ENCODE measurements at places on chromosomes 5 and 9.

- no peak for DNase-seq
- H3K4me3 ChIP-seq = peak overlapping the region; percentile 77
- H3K4me1 ChIP-seq = peaks cover 61% of the 10 kb centered on the region
- no peaks in the 10 kb centered on the region for H3K27me3 ChIP-seq
- peaks cover 88% of the 10 kb centered on the region for H3K36me3 ChIP-seq
- peak overlapping the region; percentile 100 for H3K27ac ChIP-seq
These were observed 6.6 kb downstream of the ITK start for GRCh38 chr5:157187046-157187754.

DNA sequence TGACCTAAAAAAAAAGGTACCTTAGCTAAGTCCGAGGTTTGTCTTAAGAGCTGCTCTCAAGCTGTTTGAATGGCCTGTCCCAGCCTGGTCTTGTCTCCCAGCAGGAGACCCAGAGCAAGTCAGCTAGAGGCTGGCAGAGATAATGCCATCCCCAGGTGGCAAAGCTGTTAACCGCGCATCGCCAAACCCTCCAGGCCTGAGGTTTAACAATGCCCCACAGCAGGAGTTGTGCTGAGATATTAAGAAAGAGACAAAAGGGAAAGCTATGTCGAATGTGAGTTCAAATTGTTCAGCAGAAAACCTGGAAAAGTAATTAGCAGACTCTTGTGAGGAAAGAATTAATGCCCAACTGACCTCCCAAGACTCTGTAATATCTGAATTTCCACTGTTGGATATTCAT, 187.1 kb downstream of the FSTL4 start:
- DNase-seq = no peak
- peaks cover 10% of the 10 kb centered on the region for H3K4me1 ChIP-seq
- no peak overlapping the region for H3K4me3 ChIP-seq
- H3K27ac ChIP-seq = no peak overlapping the region

DNA sequence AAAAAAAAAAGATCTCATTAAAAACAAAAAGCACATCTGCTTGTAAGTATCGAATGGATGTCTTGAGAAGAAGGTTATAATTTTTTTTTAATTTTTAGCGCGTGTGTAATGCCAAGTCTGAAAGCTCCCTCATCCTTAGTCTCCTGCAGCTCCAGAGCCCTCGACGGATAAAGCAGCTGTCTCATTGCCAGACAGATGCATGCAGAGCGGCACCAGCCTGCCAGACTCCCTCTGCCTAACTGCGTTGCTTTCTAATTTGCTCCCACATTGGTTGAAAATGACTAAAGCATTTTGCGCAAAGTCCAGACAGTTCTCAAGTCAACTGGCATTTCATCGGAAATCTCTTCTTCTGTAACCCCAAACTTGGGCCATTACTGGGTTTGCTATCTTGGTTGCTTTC, 29.4 kb downstream of the OLFM1 start:
- H3K36me3 ChIP-seq = no peaks in the 10 kb centered on the region
- DNase-seq = no peak
- no peak overlapping the region for H3K4me3 ChIP-seq

DNA sequence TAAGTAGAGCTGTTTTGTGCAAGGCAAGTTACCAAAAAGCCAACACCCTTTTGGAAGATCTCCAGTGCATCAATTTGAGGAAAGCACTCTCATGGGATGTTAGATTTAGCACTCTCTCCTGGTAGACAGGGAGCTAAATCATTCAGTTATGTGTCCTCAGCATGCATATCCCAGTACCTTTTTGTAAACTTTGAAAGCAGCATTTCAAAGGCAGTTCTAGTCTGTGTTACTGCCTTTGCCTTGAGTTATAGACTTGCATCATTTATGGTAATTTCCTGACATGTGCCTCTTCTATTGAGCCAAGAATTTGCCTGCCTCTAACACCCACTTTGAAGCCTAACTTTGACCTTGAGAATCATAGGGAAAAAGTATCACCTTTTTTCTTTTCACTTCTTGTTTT, 120.6 kb downstream of the KIF4B start:
- H3K4me3 ChIP-seq = no peak overlapping the region
- H3K27ac ChIP-seq = no peak overlapping the region
- no peak for DNase-seq
- H3K27me3 ChIP-seq = peaks cover 13% of the 10 kb centered on the region

GRCh38 chr9:125821078-125821477, 73.9 kb downstream of the PBX3 start:
- H3K36me3 ChIP-seq = no peaks in the 10 kb centered on the region
- no peak overlapping the region for H3K27ac ChIP-seq
- DNase-seq = no peak
- no peaks in the 10 kb centered on the region for H3K27me3 ChIP-seq
- peaks cover 25% of the 10 kb centered on the region for H3K4me1 ChIP-seq

DNA sequence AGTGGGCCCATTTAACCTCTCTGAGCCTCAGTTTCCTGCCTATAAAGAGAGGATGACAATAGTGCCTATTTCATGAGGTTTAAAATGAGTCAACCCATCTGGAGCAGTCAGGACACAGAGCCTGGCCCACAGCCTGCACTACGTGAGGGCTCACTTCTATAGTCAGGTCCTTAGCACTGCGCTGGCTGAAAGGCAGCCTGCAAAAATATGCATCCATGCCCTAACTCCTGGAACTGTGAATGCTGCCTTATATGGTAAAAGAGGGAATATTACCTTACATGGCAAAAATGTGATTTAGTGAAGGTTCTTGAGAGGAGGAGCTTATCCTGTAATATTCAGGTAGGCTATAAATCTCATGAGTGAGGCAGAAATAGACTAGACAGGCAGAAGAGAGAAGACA, 98.5 kb downstream of the GABBR2 start:
- no peak for DNase-seq
- no peak overlapping the region for H3K4me3 ChIP-seq
- H3K27ac ChIP-seq = no peak overlapping the region
- H3K27me3 ChIP-seq = peaks cover 4% of the 10 kb centered on the region
- H3K36me3 ChIP-seq = no peaks in the 10 kb centered on the region

- H3K4me3 ChIP-seq = no peak overlapping the region
- peaks cover 31% of the 10 kb centered on the region for H3K27me3 ChIP-seq
- DNase-seq = no peak
- H3K4me1 ChIP-seq = no peaks in the 10 kb centered on the region
- H3K36me3 ChIP-seq = no peaks in the 10 kb centered on the region
- no peak overlapping the region for H3K27ac ChIP-seq
These were observed 46.6 kb downstream of the TMEM252 start for GRCh38 chr9:68493958-68494577.

DNA sequence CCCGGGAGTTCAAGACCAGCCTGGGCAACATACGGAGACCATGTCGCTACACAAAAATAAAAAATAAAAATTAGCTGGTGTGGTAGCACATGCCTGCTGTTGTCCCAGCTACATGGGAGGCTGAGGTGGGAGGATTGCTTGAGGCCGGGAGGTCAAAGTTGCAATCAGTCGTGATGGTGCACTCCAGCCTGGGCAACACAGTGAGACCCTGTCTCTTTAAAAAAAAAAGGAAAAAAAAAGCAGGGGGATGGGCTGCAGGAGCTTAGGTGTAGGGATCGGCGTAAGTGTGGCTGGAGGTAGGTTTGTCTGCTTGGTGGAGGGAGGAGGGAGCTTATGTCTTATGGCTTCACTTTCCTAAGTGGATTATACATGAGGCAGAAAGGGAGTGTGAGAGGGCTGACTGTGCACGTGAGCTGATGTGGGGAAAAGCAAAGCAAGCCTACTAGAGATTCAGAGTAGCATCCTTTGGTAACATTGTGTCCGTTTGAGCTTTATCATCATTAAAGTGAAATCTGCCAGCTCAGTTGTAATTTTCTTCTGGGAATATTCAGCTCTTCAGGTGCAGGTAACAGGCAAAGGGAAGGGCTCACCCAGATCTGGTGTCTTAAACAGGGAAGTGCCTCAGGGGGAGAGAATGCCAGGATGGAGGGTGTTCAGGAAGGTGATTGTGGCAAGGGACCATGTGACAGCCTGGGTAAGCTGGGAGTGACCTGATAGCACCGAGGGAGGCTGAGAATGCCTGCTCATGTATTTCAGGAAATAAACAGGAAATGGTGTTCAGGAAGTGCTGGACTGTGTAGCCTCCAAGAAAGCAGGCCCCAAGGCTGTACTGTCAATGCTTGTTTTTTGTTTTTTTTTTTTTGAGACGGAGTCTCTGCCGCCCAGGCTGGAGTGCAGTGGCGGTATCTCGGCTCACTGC, 17.6 kb upstream of the SETX start:
- H3K36me3 ChIP-seq = peaks cover 20% of the 10 kb centered on the region
- no peak for DNase-seq
- H3K27me3 ChIP-seq = no peaks in the 10 kb centered on the region
- no peak overlapping the region for H3K4me3 ChIP-seq
- no peak overlapping the region for H3K27ac ChIP-seq

DNA sequence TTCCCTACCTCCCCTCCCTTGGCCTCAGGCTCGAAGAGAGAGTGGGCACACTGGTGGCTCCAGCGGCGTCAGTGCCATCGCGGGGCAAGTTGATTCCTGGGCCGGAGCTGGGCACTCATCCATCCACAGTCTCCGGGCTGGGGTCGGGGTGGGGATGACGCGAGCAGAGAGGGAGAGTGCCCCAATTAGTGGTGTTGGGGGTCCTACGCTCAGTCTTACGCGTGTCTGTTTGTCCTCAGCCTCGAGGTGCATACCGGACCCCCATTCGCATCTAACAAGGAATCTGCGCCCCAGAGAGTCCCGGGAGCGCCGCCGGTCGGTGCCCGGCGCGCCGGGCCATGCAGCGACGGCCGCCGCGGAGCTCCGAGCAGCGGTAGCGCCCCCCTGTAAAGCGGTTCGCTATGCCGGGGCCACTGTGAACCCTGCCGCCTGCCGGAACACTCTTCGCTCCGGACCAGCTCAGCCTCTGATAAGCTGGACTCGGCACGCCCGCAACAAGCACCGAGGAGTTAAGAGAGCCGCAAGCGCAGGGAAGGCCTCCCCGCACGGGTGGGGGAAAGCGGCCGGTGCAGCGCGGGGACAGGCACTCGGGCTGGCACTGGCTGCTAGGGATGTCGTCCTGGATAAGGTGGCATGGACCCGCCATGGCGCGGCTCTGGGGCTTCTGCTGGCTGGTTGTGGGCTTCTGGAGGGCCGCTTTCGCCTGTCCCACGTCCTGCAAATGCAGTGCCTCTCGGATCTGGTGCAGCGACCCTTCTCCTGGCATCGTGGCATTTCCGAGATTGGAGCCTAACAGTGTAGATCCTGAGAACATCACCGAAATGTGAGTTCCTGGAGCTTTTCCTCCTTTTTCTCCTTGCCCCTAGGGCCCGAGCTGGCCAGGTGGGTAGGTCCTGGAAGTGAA, 861 bp downstream of the NTRK2 start:
- no peaks in the 10 kb centered on the region for H3K36me3 ChIP-seq
- peaks cover 58% of the 10 kb centered on the region for H3K27me3 ChIP-seq
- H3K27ac ChIP-seq = no peak overlapping the region
- no peak for DNase-seq
- peaks cover 10% of the 10 kb centered on the region for H3K4me1 ChIP-seq

GRCh38 chr9:21030389-21031035, 928 bp downstream of the HACD4 start:
- H3K4me3 ChIP-seq = no peak overlapping the region
- peaks cover 31% of the 10 kb centered on the region for H3K4me1 ChIP-seq
- no peak overlapping the region for H3K27ac ChIP-seq
- H3K36me3 ChIP-seq = peaks cover 7% of the 10 kb centered on the region
- peak; percentile 43 for DNase-seq
- no peaks in the 10 kb centered on the region for H3K27me3 ChIP-seq

DNA sequence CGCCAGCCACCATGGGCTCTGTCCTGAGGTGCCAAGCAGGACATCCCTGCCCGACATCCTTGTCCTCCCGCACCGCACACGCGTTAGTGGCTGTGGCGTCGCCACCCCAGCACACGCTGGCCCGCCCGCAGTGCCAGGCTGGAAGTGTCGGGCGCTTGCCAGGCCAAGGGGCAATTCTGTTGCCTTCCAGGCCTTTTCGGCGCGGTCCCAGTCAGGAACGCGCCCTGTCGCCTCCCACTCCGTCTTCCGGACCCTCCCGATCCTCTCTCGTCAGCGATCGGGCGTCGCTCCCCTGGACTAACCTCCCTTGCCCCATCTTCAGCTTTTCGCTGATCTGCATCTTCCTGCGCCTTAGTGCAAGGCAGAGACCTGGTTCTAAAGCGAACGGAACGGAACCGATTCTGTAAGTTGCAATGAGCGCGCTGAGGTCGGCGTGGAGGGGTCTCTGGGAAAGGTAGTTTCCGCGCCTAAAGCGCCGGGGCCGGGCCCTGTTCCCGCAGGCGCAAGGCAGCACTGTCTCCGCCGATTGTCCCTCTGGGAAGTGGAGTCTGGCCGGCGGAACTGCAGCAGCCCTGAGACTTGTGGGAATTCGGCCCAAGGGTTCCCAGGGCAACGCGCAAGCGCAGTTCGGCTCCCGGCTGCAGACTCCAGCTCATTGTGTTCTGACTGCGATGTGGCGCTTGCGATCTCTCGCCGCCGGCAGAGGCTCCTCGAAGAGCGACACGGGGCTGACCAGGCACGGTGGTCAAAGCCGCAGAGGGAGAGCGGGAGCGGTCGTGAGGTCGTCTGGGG, at the start of gene ZNF454:
TSS of gene ZNF454 (plus strand) at position 630 of the 792 bp plus-strand sequence. CDS start 1,594 bp downstream, outside the sequence.
- H3K27me3 ChIP-seq = peaks cover 38% of the 10 kb centered on the region
- no peak within 1 kb of the TSS for H3K27ac ChIP-seq
- peaks cover 43% of the 10 kb centered on the region for H3K36me3 ChIP-seq
- no peak for DNase-seq

- no peaks in the 10 kb centered on the region for H3K4me1 ChIP-seq
- H3K4me3 ChIP-seq = no peak overlapping the region
- no peak overlapping the region for H3K27ac ChIP-seq
- DNase-seq = no peak
These were observed 161.0 kb downstream of the SPATA31D1 start for GRCh38 chr9:82149501-82149946.

DNA sequence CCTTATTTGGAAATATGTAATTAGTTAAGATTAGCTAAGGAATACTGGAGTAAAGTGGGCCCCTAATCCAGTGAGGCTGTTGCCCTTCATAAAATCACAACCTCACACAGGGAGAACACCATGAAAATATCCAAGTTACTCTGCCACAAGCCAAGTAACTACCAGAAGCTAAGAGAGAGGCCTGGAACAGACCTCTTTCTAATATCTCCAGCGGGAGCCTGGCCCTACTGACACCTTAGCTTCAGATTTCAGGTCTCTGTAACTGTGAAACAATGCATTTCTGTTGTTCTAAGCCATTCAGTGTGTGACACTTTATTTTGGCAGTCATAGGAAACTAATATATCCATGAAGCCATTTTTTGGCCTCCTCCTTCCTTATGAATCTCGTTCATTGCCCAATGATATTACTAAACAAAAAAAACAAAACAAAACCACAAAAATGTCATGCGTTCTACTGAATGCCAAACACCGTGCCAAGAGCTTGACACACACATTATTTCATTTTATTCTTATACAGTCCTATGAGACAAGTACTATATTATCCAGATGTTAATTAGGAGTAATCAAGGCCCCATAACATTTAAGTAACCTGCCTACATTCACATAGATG, 699.0 kb downstream of the MAT2B start:
- no peaks in the 10 kb centered on the region for H3K4me1 ChIP-seq
- H3K27ac ChIP-seq = no peak overlapping the region
- no peaks in the 10 kb centered on the region for H3K36me3 ChIP-seq
- no peak overlapping the region for H3K4me3 ChIP-seq

Measured in activated naive CD4-positive, alpha-beta T cell treated with anti-CD3 and anti-CD28 coated beads for 36 hours (primary cell).